Omental fat pad (tissue), 4 donors: ENCODE measurements at places on chromosomes 12 and 14.

- no peak for DNase-seq
Measured at GRCh38 chr14:54444681-54445080, 3.5 kb upstream of the CNIH1 start.

- no peak for DNase-seq
Measured at GRCh38 chr14:89258728-89259273, 158.2 kb downstream of the FOXN3 start.

GRCh38 chr12:104579718-104580495 lies 123.2 kb downstream of the CHST11 start:
- no peak for DNase-seq

DNA sequence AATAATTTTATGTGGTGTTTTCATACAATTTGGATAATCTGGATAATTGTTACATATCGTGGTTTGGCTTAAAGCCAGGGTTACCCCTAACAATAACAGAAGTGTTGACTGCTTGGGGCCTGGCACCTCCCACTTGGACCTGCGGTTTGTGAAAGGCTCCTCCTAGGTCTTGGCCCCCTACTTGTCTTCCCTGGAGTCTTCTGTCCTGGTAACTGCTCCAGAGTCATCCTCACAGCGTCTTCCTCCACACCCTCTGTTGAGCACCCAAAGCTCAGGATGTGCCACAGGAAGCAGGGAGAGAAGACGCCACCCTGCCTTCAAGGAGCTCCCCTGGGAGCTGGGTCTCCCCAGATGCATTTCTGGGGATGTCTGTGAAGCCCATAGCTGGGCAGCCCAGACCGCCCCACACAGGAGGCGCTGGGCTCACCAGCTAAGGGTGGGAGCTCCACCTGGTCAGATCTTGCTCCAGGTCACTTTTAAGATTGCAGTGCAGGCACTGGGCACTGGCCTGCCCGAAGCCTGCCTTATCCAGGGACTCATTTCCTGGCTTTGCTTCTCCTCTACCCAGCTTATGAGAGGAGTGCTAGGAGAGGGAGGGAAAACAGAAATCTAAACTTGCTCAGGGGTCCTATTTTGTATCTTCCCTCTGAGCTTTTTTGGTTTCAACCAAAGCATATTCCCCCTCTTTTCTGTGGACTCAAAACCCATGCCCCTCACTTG lies 98.2 kb downstream of the ZFP36L1 start:
- DNase-seq = no peak

DNA sequence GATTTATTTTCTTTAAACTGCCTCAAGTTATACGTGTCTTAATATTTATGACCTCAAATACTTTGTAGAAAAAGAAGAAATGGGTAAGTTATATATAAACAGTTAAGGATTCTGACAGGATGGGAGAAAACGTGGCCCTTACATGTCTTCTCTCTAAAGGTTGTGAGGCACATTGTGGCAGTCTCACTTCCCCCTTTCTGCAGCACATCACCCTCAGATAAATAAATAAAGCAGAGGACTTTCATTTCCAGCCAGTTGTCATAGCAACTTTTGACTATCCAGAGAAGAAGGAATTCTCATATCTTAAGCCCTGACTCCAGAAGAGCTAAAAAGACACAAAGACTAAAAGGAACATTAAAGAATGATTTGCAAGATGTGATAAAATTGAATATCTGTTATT lies 28.8 kb upstream of the CEP83 start:
- DNase-seq = no peak

DNA sequence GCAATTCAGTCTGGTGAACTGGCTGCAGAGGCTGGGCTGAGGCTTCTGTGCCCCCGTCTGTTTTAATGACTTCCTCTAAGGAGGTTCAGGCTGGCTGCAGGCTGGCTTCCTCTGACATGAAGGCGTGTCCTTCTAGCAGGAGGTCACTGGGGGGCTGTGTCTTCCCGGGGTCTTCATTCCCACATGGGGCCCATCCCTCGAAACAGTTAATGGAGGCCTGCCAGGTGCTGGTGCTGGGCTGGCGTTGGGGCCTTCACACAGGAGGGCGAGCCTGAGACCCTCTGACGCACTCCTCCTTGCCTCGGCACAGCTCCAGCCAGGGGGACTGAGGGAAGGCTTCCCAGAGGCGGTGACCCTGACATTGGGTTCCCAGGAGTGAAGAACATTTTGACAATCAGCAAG lies 57.7 kb upstream of the DLK1 start:
- no peak for DNase-seq

GRCh38 chr12:88122666-88123065 lies 19.2 kb downstream of the CEP290 start:
- no peak for DNase-seq

- no peak for DNase-seq
Measured at GRCh38 chr12:47356129-47356700, 276.5 kb upstream of the AMIGO2 start.

DNA sequence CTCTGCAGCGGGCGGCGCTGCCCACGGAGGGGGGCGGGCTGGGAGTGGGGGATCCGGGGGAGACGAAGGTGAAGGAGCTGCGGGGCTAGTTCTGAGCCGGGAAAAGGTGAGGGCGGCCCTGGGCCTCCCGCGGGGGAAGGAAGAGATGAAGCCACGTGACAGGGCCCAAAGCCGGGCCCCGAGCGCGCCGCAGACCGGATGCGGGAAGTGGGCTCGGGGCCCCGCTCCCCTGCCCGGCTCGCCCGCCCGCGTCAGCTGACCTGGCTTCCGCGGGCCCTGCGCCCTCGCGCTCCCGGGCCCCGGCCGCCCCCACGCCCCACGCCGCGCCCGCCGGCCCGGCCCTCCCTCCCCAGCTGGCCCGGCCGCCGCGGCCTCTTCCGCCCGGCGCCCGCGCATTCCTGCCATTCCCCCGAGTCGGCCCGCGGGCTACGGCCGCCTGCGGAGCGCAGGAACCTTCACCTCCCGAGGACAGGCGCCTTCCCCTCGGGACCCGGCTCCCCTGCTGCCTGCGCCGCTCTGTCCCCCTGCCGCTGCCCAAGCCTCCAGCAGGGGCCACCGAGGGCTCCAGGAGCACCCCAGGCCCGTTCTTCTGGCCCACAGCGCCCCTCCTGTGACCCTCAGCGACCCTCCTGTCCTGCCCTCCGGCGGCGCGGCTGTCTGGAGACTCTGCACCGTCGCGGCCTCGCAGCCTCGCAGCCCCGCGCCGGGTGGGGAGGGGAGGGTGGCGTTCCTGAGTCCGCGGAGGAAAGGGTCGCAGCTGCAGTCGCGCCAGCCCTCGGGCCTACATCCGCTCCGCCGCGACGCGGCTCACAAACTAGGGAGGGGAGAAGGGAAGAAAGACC lies 20.4 kb downstream of the NINJ2 start:
- no peak for DNase-seq

GRCh38 chr14:105153739-105154475 lies 14.7 kb downstream of the JAG2 start:
- no peak for DNase-seq

DNA sequence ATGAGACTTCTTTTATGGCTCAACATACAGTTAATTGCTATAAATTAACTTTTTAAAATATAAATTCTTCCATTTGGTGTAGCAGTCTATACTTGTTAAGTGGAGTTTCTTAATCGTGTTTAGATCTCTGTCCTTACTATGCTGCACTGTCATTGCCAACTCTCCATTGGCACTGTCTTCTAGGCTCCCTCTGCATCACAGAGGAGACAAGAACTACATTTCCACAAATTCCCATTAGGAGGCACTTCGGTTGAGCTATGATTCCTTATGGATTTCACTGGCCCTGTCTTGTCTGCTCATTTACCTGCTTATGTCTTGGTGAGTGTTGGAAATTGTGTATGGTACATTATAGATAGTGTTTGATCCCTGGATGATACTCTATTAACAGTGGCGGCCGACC lies 630.9 kb upstream of the ATXN7L3B start:
- DNase-seq = no peak

GRCh38 chr12:106106892-106107291 lies 31.9 kb downstream of the NUAK1 start:
- DNase-seq = no peak

GRCh38 chr14:60645126-60645741 lies 4.0 kb downstream of the SIX1 start:
- DNase-seq = no peak

- no peak for DNase-seq
Measured at GRCh38 chr12:75742961-75743360, 231.6 kb upstream of the KRR1 start.

- no peak for DNase-seq
Measured at GRCh38 chr12:57230381-57231155, 1.1 kb downstream of the SHMT2 start.

DNA sequence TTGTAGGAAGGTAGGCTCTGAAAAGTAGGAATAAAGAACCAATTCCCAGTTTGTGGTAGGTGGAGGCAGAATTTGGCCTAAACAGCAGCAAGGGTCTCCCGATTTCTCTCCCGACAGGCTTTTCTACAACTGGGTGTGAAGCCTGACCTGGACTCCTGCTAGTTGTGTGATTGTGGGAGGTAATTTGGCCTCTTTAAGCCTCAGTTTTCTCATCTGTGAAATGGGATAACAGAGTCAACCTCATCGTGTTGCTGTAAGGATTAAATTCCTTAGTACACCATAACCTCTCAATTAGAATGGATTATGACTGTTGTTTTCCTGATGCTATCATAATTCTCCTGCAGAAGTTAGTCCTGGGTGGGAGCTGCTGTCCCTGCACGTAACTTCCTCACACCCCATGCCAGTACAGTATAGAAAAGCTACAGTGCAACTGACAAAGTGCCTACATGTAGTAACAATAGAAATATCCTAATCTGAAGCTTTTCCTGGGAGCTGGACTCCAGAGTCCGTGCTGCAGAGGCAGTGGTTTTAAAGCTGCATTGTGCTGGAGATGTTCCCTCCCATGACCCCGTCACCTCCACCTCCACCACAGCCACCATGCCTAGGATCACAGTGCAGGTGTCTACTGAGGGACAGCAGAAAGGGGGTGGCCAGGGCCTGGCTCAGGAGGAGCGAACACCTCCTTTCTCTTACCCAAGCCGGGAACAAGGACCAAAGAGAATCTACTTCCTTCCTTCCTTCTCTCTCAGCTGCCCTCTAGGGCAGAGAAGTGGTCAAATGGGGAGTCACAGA lies 76.5 kb downstream of the FBXL14 start:
- no peak for DNase-seq

GRCh38 chr12:41795910-41796309 lies 348.8 kb downstream of the GXYLT1 start:
- DNase-seq = no peak

DNA sequence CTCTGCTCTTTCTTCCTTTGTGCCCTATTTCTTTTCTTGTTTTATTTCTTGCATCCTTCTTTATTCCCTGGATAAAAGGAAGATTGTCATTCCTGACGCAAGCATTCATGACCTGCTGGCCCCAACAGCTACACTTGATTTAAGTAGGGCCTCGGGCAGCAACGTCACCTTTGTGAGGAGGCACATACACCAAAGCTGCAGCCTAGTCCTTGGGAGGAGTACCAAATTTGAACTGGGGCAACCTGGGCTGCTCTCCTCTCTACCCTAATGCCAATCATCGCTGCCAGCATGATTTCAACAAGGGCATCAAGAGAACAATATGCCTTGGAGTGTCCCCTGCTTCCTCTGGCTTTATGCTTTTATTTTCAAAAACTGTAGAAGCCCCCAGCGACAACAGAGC lies 76.4 kb downstream of the C12orf50 start:
- DNase-seq = no peak

GRCh38 chr12:119211884-119212283 lies 33.2 kb downstream of the HSPB8 start:
- no peak for DNase-seq

- no peak for DNase-seq
Measured at GRCh38 chr12:112852810-112853209, 54.0 kb upstream of the OAS1 start.

GRCh38 chr14:105537580-105538474 lies 11.4 kb downstream of the TMEM121 start:
- peak; percentile 55 for DNase-seq

GRCh38 chr12:118120579-118121363 lies 15.2 kb upstream of the PEBP1 start:
- DNase-seq = peak; percentile 69

DNA sequence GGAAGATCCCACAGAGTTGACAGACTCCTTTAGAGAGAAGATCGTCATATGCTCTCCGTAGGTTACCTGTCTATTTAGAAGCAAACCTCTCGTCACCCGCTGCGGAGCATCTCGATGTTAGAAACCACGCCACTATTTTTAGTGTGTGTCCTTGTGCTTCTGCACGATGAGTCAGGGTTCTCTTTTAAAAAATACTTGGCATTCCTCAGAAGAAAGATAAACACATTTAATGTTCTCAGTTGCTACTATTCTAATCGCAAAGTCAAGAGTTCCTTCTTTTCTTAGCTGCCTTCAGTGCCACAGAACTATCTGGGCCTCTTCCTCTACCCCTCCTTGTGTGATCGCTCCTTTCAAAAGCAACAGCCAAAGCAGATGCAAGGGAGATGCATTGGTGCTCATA lies 192.4 kb downstream of the PELI2 start:
- no peak for DNase-seq

GRCh38 chr12:18242380-18243089 lies 18.8 kb upstream of the PIK3C2G start:
- DNase-seq = no peak

- no peak for DNase-seq
Measured at GRCh38 chr14:103378038-103378854, 7.0 kb upstream of the MARK3 start.

- DNase-seq = no peak
Measured at GRCh38 chr14:61103541-61104339, 122.7 kb downstream of the SLC38A6 start.

- no peak for DNase-seq
Measured at GRCh38 chr12:1503281-1503711, 91.1 kb downstream of the FBXL14 start.

DNA sequence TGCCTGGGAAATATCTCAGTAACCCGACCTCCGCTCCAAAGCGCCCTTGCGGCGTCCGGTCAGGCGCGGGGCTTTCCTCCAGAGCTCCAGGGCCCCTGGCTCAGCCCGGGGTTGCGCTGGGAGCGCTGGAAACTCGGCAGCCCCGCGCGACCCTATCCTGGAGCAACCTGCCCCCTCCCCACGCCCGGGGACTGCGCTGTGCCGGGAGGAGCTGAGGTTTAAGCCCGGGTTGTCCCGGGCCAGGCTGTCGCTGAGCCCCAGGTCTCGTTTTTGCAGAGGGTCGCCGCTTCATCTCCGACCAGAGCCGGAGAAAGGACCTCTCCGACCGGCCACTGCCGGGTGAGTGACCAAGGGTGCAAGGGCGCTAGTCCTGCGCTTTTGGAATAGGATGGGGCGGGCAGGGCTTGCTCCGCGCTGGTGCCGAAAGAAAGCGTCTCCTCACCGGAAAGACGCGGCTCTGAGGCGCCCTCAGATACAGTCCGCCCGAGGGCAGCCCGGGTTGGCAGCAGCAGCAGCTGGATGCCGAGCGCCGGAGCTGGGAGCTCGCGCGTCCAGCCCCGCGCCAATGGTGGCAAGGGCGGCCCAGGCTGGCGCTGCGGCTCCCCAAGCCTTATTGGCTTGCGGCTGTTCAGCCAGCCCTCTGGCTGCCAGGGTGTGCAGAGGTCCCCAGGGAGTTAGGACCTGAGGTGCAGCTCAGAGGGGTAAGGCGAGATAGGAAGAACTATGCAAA lies 1.5 kb downstream of the SPX start:
- DNase-seq = no peak

DNA sequence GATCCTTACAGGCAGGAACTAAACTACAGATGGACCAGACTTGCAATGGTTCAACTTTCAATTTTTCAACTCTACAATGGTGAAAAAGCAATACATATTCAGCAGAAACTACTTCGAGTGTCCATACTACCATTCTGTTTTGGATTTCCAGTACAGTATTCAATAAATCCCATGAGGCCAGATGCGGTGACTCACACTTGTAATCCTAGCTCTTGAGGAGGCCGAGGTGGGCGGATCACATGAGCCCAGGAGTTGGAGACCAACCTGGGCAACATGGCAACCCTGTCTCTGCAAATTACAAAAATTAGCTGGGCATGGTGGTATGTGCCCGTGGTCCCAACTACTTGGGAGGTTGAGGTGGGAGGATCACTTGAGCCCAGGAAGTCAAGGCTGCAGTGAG lies 336.1 kb downstream of the MED13L start:
- no peak for DNase-seq
